ENCODE measurements at places on chromosomes 7 and 10.

DNA sequence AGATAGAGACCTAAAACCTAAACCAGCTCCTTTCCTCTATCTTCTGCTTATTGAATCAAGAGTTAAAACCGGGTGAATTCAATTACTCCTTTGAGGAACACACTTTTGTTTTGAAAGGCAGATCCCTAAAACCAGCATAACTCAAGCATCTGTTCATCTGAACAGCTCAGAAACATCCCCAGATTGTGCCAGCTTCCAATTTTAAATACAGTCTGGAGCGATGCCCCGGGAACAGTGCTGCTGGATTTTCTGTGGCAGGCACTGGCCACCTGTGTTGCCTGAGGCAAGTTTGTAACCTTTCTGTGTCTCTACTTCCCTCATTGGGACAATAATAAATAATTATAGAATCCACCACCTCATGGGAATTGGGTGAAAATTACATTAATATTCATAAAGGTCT, 281.4 kb upstream of the NFE2L3 start:
- no peak for DNase-seq

DNA sequence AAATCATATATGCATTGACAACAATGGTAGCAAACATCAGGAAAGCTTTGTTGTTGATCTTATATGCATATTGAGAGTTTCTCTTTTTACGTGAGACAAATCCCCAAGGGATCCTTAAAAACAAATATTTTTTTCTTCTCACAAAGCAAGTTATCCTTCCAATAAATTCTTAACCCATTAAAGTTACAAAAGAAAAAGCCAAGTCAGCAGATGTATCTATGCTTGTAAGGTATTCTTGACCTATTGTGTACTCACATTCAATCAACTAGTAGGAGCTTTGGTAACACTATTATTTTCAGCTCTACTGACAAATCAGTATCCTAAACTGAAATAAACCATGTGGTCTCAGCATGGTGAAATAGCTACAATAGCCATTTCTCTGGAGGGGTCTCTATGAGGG, 586.3 kb downstream of the CNTNAP2 start:
- DNase-seq = no peak

GRCh38 chr7:148527717-148528168, 62.8 kb upstream of the C7orf33 start:
- peak; percentile 53 for DNase-seq

DNA sequence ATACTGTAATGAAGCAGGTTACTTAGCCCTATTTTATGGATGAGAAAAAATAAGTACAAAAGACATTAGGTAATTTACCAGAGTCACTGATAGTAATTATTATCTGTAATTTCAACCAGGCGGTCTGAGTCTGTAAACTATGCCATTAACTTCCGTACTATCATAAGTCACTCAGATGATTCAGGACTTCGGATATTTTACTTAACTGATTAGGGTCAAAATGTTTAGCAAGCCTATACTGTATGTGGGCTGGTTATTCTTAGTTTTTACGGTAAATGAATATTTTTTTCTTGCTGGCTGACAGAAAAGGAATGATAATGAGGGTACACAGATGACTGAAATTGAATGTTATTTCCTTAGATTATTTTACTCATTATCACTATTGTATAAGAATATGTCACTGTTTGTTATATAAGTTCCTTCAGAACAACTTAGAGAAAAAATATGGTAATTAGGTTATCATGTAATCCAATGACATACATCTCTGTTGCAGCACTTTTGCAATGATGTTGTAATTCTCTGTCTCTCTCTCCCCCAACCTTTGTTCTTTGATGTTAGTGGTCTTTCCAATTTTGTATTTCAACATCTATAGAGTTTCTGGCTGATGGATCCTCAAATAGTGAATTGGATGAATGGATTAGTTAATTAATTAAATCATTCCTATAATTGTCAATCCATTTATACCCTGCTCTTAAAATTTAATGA, 165.6 kb downstream of the ZEB1 start:
- no peak for DNase-seq

- no peak for DNase-seq
Observed at GRCh38 chr10:72720814-72721660, 29.1 kb downstream of the MCU start.

GRCh38 chr10:6924166-6924565, 344.1 kb upstream of the PRKCQ start:
- no peak for DNase-seq

DNA sequence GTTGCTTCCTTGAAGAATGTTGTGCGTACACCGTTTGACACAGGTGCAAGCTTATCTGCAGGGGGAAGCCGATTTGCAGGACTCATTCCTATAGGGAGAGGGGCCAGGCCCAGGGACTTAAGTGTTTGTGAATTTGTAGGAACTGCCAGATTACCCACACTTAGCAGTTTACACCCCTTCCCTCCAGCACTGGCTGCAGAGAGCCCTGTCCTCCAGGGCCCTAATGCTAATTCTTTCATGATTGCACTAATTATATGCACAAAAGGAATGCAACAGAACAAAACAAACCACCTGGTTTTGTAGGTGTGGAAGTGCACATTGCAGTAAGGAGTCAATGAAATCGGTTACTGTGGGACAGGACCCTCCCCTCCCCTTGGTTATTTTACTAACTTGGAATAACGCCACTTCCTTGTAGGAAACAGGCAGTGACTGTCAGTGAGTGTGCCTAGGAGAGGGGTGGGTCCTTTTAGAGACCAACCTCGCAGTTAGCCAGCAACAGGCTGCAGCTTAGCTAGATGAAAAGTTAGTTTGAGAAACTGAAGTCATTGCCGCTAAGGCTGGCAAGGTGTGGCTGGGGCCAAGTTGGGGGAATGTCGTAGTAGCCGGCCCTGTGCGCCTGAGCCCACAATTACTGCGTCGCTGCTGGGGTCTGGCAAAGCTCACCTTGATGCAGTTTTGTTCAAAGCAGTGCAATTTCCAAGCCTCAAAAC, 60.6 kb downstream of the CUX1 start:
- no peak for DNase-seq

DNA sequence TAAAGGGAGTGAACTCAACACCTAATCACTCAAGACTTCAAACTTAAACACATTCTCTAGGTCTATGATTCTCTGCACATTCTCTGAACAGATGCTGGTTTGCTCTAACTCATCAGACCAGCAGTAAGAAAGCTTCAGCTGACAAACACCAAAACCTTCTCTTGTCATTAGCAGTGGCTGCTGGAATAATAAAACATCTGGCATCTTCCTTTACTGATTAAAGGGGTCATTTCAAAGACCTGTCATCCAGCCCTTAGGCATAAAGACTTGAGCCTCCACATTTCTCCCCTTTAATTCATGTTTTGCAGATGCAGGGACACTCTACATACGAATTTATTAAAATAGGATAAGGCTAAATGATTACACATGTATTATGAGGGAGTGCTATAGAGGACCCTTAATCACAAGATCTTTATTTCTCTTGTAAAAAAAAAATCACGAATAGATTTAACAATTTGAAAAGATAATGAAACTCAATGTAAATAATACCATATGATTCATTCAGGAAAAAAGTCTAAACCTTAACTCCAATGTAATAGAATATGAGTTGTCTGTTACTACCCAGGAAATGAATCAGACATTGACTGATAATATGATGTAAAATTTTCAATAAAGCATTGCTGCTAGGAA, 152.4 kb upstream of the GNAI1 start:
- DNase-seq = no peak

GRCh38 chr10:3046210-3046779, 21.1 kb upstream of the PFKP start:
- DNase-seq = no peak

- DNase-seq = no peak
Observed at GRCh38 chr7:101599787-101600186, 29.3 kb downstream of the MYL10 start.

DNA sequence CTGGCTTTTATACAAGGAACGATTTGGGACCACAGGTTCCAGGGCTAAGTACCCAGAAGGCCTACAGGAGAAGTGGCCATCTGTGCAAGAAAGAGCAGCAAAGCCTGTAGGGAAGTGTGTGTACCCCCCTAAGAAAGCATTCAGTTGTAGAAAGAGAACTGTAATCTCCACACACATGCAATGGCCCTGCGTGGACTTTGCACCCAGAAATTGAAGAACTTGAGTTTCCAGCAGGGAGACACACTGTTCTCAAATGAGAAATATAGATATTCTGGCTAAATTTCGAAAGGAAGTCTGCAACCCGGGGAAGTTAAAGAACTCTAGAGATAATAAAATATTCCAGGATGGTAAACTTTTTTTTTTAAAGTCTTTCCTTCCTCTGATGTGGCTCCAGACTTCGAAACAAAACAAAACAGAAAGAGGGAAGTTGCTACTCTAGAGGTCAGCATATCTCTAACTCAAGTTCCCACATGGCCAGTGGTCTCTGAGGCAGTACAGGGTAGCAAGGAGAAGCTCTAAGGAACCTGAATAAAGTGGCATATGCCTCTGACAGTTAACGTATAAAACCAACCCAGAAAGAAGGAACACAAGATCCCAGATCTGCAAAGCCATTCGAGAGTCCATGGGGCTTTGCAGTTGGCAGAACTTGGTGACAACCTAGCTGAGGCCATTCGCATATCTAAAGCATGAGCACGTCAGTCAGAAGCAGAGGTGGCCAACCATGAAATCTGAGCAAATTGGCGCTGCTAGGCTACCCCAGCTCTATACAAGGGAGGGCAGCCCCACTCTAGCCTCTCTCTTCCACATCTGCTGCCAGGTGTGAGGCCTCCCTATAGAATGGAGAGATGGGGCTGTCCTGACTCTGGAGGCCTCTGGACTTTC, 56.6 kb downstream of the ELMO1 start:
- DNase-seq = no peak

- DNase-seq = no peak
Observed at GRCh38 chr10:5443429-5443828, 31.1 kb downstream of the NET1 start.

DNA sequence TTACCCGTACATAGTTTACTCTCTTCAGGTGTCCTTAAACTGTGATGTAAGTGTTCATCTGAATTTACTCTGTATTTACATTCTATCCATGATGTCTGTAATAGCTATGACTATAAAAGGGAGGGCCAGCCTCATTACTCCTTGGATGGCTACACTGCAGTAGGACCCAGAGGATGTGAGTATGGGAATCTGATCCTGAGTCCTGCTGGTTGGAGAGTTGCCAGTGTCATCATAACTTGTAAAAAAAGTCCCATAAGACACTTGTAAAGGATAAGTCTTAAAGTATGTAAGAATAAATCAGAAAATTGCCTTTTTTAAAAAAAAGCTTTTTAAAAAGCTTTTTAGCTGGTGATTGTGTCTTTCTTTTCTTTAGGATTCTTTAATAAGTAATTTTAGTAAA, 95.4 kb downstream of the PPP1R9A start:
- DNase-seq = no peak

DNA sequence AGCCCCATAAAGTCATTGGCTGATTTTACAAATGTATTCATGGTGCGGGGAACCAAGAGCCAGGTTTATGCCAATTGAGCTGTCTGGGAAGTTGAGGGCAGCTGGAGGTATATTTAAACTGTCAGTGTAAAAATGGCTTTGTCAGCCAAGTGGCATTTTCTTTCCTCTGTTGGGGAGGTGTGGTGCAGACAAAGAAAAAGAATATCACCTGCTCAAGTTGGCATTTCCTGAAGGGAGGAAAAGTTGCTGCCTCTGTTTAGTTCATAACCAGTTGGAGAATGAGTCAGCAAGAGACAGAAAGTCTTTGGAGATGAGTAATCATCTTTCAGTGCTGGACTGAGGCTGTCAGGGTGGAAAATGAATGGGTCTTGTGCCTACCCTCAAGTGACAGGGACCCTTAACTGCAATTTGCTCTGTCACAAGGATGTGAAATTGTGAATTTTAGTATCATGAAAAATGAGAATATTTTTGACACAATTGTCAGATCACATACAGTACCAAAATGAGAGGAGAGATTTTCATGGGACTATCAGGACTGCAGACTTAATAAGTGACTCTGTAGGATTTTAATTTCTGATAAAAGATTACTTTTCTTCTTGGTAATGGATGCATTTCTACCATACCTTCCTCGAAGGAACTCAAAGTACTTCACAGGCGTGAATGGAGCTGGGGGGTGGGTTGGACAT, 137.3 kb downstream of the ANLN start:
- no peak for DNase-seq

- DNase-seq = no peak
Observed at GRCh38 chr7:95693551-95694333, 78.6 kb upstream of the DYNC1I1 start.

Data from activated CD8-positive, alpha-beta memory T cell treated with anti-CD3 and anti-CD28 coated beads for 1 hour (primary cell).